ENCODE measurements at places on chromosomes 7 and 10. TPM values are rescaled to one million over a fixed set of nuclear protein-coding genes. Genes with fewer than 3 reads are reported as not detected.
A peak's percentile ranks its signal among the peaks of the same experiment; 100 is the strongest.

- no peak for DNase-seq
These were observed 15.7 kb upstream of the PRKAR1B start for GRCh38 chr7:742791-743190.

- no peak for DNase-seq
These were observed 589.8 kb downstream of the GALNT17 start for GRCh38 chr7:71721742-71722141.

DNA sequence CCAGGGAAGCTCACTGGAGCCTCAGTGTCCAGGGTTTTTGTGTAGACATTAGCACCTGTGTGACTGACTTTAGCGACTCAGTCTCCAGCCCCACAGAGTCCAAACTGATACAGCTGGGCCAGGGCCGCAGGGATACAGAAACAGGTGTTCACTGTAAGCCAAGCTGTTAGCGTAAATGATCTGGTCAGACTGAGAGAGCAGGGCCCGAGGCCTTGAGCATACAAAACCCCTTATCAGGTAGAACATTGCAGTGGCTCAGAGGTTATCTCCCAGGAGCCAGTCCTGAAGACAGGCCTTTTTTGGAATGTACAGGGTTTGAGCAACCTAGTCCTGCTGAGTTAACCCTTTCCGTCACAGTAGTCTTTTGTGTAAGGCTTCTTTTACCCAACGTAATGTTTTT lies 25.0 kb downstream of the LHPP start:
- DNase-seq = no peak

DNA sequence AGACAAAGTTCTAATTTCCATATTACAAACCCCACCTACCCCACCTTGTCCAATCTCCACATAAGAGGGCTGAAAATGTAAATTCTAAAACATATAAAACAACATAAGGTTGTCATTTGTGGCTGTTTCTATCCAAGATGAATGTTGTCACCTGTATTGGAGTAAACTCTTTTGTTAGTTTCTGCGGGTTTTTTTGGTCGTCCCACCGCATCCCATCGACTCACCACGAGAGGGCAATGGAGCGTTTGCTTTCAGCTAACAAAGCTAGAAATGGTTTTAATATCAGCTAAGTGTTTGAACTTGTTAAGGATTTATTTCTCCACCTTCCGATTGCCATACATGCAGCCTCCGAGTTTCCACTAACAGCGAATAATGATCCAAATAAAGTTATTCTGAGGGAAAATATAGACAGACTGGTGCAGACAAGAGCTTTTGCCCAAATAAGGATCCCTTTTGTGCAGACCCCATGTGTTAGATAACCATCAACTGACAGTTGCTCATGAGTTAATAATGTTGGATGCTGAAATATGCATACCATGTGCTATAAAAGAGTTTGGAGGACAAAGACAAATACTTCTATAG lies 137.2 kb downstream of the ARID5B start:
- peak; percentile 69 for DNase-seq

Gene PHKG1
- total RNA-seq = 0.10 TPM

GRCh38 chr7:6402741-6403140 lies 45.0 kb downstream of the DAGLB start:
- no peak for DNase-seq

Gene NOS3
- total RNA-seq = 71.5 TPM

DNA sequence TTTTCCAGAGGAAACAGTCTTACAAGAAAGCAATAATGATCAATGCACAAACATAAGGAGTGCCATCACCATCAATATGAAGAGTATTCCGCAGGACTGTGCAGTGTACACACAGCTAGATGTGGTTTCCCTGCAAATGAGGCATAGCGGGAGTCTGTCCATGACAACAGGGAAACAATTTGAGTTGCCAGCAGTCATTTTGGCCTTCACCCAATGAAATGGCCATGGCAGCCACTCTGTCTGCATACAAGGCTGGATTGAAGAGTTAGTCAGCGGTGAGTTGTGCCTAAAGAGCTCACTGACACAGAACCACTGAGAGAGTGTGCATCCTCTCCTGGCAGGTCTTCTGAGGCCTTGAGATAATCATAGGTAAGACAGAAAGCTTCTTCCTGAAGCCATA lies 303.3 kb downstream of the IPMK start:
- DNase-seq = peak; percentile 89

- DNase-seq = no peak
These were observed 54.6 kb downstream of the HACD1 start for GRCh38 chr10:17562614-17563013.

DNA sequence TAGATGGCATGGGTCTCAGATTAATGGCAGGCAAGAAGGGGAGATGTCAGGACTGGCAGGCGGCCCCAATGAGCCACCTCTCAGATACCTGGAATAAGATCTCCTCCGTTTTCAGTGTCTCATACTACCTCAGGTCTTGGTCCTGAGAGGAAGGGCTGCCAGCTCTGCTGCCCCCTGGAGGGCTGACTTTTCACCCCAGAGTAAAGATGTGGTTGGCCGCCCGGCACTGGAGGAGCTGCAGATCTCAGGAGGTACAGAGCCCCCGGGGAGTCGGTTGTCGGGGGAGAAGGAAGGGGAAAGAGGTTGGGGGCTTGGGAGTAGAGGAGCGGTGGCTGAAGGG lies 642 bp upstream of the COL13A1 start:
- DNase-seq = peak; percentile 83

Gene CHCHD2
- 607 TPM for total RNA-seq

Gene PIP
- not detected for total RNA-seq

DNA sequence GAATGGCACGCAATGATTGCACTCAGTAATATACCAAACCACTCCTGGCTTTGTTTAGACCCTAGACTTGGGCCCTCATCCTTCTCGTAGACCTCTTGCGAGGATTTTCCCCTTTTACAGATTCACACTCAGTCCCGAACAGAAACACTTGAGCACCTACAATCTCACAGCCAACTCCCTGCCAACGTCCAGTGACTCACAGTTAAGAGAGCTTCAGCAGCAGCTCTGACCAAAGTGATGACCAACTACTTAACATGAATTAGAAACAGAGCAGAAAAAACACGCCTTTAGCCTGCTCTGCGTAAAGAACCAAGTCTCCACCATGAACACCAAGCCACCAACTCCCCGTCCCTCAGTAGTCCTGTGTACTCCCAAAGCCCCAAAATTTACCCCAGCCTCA lies 2.2 kb downstream of the DNAJC30 start:
- DNase-seq = peak; percentile 28

GRCh38 chr7:103065667-103066066 lies 8.9 kb downstream of the FBXL13 start:
- peak; percentile 61 for DNase-seq

DNA sequence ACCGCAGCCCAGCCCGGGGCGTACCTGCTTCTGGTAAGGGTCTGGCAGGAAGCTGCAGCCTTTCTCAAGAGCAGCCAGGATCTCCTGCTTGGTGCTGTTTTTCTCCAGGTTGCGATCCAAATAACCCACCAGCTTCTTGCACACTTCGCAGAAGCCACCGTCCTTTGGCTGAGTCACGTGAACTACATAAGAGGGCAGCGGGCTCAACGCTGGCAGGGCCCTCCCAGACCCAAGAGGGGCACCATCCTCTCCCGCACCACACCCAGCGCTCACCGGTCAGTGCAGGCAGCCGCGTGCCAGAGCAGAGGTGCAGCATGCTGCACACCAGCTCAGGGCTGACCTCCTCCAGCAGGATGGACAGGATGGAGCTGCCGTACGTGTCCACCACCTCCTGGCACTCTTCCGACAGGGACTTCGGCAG lies 31.6 kb downstream of the PSAP start:
- DNase-seq = no peak

GRCh38 chr10:15759265-15759664 lies 39.5 kb upstream of the ITGA8 start:
- no peak for DNase-seq

DNA sequence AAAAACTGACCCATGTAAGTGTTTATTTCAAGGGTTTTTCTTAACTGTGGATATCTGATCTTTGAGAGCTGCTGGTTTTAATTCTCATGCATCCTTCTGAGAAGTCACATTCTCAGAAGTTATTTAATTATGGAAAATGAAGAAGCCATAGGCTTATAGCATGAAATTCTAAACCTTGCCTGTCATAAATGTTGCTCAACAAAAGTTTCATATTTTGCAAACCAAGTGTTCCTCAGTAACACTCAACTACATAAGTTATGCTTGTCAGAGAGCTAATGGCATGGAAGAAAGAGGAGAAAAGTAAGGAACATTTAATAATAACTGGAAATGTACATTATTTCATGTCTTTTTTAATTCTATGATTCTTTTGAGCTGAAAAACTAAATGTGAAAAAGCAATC lies 78.6 kb upstream of the MPP7 start:
- no peak for DNase-seq

Gene HOXA11
- total RNA-seq = not detected

- peak; percentile 61 for DNase-seq
These were observed at the start of gene VSIR for GRCh38 chr10:71773221-71773971. VSIR (minus strand) TSS chr10:71773520; CDS start chr10:71773439, 81 bp downstream.

Gene OLAH
- total RNA-seq = not detected

DNA sequence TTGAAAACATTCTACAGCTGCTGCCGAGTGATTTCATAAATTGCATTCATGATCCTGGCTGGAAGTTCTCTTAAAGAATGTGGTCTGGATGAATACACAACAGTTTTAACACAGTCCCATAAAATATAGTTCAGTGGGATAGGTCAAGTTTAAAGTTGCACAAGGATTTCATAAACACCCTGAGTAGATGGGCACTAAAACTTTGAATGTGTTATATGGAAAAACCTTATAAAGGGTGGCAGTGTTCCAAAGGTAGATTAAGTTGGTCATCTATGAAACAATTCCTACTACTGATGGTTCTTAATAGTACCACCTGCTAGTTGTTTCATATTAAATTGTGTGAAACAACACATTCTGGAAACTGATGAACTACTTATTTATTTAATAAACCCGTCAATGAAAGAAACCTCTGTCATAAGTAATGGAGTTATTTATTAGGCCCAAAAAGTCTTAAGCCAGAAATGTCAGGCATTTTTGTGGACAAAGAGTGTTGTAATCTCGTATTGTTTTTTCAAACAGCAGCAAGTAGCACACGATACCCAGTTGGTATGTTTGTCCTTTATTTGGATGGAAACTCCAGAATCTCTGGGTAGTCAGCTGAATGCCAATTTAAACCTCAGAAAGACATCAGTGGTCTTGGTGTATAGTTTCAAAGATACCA lies 14.3 kb upstream of the RPA3 start:
- DNase-seq = no peak

DNA sequence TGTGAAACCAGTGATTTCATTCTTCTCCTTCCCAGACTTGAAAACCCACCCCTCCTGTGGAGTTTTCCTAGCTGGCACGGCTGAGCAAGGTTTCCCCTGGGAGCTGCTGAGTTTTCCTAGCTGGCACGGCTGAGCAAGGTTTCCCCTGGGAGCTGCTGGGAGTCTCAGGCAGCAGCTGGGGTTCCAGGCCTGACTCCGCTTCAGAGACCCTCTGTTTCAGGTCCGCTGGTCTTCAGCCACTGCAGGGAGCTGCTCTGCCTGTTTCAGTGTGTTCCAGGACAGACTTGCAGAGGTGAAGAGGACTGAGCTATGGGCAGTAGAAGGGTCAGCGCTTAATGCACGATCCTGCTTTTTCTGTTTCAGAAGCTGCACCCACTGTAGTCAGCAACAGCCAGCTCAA lies 104.9 kb downstream of the XRCC2 start:
- DNase-seq = no peak

All from HT1080 (cell line).